Esophagus squamous epithelium (tissue), 5 donors: ENCODE measurements at places on chromosomes 2 and 18.

- no peak for DNase-seq
Observed at GRCh38 chr18:73975266-73975665, 172.4 kb downstream of the FBXO15 start.

DNA sequence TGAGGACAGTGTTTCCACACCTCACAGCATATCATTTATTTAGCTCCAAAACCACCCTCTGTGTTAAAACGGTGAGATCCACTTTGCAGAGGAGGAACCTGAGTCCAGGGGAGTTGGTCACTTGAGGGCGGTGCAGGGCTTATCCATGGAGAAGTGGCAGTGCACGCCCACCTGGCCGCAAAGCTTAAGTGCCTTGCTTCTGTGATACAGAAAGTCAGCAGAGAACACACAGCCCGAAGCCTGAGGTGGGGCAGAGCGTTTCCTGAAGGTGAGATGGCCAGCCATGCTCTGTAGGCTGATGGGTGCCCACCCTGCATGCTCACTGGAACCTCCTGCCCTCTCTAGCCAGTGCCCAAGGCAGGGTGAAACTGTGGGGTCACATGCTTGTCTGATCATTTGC is 87.3 kb downstream of the SH3RF3 start:
- no peak for DNase-seq

DNA sequence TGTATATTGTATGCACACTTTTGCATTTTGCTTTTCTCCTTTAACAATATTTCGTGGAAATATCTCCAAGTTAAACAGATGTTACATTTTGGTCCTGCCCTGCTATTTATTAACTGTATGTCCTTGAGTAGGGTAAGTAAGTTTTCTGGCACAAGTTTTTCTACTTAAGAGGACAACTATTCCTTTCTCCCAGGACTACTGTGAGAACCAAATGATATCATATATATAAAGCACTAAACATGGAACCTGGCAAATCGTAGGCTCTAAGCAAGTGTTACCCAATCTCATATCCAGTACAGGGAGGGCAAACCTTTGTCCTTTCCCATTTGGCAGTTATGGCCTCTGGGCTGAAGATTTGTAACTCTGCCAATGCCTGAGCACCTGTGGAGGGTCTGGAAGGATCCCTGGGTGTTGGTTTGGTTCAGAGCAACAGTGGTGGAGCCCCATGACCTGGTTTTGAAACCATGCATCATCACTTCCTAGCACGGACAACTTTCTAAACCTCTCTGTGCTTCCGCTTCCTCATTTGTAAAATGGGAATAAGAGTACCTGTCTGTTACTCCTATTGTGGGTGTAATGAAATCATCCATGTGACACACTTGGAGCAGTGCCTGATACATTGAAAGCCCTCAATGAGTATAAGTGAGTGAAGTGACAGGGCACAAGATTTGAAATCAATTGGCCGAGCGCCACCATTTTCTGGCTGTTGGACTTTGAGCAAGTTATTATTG is 28.3 kb upstream of the ICOS start:
- no peak for DNase-seq

DNA sequence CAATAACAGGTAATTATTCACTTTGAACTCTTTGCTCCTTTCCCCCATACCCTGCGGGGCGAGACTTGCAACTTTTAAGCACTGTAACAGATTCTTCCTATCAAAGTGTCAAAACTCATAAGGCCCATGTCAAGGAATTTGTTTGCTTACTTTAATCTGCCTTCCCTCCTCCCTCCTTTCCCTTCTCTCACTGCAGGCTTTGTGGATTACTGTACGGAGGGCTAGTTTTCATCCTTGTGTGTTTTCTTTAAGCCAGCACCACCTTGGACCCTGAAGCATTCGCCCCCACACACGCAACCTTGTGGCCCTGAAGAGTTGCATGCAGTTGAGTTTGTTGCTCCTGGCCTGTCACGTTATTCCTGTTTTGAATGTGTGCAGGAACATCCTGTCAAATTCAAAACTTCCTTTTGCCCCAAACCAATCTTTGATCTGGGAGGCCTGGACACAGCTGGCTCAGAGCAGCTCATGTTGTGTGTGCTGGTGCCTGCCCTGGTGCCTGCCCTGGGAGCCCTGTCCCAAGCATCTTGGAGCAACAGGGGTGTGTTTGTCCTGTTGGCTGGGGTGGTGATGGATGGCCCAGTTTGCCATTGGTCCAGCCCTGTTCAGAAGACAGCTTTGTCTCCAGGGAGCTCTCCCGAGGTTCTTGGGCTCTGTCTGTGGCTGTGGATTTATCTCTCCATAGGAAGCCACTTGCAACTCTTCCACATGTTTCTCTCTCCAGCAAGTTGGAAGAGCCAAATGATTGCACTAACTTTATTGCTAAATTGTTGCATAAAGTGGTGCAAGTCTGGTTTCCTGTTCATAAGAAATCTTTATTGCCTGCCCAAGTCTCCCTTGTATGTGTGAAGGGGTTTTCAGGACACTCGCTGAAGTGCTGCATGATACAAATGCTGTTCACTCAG is 199.6 kb downstream of the VAPA start:
- DNase-seq = no peak

- no peak for DNase-seq
Observed at GRCh38 chr2:129757366-129757914, 222.0 kb upstream of the RAB6C start.

DNA sequence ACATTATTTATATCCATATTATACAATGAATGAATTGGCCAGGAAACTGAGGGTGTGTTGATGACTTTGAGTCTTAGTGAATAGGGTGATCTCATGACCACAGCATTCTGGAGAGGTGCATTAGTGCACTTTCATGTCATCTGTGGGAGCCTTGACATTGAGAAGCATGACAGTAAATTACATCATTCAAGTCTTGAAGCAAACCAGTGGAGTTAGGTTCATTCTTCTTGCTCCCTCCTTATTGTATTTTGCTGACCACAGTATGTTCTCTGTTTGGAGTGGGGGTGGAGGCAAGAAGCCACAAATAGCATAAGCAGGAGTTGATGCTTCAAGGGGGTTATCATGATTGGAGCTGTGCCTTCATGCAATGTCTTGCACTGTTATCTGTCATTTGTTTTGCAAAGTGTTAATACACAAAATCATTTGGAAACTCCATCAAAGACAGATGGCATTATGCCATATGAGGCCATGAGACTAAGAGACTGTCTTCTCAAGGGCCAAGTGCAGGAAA is 680.2 kb downstream of the NYAP2 start:
- no peak for DNase-seq

DNA sequence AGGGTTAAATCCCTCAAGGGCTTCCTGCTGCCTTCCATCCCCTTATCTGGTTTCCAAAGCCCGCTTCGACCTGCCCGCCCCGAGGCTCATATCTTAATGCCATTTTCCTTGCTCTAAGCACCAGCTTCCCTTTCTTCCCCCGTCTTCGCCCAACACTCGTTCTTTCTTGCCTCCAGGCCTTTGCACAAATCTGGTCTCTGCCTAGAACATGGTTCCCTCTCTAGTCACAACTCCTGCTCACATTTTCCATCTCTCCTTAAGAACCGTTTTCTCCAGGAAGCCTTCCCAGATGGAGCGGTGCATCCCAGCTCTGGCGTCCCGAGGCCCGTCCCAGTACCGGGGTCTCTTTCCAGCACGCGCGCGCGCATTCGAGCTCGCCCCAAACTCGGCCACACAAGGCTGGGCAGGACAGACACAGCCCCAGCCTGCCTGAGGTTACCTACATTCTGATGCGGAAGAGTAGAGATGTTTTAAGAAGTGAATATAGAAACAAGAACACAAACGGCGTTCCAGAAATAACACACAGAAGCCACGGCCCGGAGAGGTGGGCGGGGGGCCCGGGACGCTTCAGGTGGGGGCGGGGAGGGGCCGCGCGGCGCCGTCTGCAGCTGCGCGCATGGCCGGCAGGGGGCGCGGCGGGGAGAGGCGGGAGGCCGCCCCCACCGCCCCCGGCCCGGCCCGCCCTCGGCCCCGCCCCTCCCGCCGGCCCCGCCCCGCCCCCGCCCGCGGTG is at the start of gene DGKD:
DGKD (plus strand) TSS at position 726 of the 731 bp plus-strand sequence. CDS start 25 bp downstream, outside the sequence.
- no peak for DNase-seq

DNA sequence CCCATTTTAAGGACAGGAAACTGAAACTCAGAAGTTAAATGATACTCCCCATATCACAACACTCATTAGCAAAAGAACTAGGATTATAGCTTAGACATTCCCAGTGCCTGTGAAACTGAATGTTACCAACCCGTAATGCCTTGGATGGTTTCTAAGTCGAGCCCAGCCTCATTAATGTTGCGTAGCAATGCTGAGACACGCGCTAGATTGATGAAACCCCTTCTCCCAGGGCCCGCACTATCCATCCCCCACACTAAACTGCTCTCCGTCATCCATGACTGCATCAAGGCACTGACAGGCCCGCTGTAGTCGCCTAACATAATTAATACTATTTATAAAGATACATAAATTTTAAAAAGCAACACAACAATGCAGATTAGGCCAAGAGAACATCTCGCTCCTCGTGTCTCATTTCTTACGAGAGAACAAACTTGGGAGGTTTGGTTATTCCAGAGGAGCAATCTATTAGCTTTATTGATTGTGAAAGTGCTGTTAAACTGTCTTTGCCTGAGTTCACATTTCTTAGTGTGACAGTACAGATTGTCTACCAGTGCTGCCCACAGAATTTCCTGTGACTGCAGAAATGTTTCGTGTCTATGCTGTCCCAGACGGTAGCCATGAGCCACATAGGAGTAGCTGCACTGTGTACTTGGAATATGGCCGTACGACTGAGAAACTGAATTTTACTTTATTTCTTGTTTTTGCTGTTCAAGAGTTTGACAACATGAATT is 312.2 kb upstream of the RAB12 start:
- DNase-seq = no peak

DNA sequence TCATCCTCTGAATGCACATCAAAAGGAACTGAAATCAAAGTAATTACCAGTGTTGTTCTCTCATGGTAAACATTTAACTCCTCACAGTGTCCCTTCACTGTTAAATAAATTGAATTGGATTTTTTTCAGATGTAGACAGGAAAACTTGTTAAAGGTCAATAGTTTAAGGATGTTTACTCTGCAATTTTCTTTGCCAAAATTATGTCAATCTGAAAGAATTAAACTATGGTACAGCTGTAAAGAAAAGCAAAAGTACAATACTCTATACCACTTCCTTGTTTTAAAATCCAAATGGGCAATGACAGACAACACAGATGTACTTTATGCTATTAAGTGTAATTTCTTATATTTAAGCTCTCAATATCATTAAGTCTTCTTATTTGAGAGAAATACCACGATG is 153.2 kb downstream of the WDPCP start:
- no peak for DNase-seq

- no peak for DNase-seq
Observed at GRCh38 chr18:52624702-52625101, 284.7 kb downstream of the DCC start.

DNA sequence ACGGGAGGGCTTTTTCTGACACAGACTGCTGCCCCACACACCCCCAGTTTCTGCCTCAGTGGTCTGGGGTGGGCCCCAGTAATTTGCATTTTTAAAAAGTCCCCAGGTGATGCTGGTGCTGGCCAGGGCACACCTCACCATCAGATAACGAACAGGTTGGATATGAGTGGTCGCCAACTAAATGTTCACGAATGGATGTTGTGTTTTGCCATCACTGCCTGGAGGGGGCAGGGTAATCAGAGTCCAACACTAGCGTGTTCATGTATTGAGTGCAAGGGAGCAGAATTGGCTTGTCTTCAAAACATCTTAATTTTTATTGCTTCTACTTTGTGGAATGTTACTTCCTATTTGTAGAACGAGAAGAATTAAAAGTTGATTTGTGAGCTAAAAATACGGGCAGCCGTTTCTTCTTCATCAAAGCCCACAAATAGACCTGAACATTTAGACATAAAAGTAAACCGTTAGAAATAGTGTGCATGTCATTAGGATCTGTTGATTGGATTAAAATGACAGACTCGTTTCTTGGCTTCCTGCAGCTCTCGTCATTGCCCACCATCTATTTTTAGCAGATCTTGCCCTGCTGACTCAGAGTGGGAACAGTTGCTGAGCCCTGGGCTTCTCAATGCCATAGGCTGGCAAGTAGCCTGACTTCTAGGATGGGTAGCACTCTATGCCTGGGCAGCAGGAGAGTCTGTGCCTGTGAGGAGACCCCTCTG is 45.2 kb downstream of the NCK2 start:
- no peak for DNase-seq

DNA sequence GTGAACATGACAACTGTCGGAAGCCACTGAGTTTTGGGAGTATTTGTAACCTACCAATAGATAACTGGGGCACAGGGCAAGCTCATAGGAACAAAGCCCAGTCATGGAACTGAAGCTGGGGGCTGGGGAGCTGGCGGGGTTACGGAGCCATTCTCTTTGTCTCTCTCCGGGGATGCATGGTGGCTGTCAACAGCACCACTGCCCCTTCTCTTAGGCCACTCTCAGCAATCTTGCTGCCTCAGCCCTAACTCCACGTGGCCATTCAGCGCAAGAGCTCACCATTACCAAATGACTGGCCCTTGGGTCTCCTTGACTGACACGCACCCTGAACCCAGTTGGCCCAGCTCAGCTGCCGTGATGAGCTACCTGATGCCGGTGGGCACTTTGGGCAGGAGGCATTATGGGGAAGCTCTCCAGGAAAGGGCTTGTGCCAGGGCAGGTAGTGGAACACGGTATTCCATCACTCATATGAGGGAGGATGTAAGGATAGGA is 33.6 kb upstream of the ODC1 start:
- no peak for DNase-seq

DNA sequence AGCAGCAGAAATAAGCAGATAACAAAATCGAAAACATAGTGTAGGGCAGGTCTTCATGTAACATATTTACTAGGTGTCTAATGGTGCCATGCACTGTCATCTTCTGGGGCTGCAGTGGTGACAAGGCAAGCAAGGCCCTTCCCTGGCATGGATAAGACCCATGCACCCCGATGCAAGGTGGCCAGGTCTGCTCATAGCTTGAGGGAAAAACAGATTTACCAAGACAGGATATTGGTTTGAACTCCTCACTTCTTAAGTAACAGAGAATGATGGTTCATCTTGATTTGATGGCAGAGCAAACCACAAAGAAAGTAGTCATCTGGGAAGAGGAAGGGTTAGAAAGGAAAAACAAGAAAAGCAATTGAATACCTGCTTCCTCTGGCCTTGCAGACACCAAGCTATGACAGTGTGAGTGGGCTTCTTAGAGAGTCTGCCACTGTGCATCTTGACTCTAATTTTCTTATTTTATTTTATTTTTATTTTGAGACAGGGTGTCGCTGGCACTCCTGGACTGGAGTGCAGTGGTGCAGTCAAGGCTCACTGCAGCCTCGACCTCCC is 35.8 kb upstream of the EML6 start:
- DNase-seq = no peak

- no peak for DNase-seq
Observed at GRCh38 chr2:4628998-4629501, 925.7 kb downstream of the DCDC2C start.

DNA sequence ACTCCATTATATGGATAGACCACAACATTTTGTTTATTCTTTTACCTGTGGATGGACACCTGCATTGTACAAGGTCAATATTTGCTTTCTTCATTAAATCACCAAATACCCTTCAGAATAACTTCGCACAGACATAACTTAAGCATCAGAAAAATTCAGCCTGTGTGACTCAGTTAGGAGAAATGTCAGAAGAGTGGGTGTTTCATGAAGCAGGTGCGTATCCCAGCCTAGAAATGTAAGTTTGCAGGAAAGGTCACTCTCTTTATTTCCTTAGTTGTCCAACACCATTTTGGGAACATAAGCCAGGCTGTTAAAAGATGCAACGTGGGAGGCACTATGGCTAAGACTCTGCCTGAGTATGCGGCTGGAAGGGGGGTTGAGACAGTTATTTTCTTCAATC is 48.6 kb upstream of the FHL2 start:
- DNase-seq = no peak
